ENCODE measurements at places on chromosomes 3 and 15. TPM values are rescaled to one million over a fixed set of nuclear protein-coding genes. Genes with fewer than 3 reads are reported as not detected.

GRCh38 chr3:134311265-134311664 is 60.6 kb upstream of the RYK start:
- no peaks in the 10 kb centered on the region for H3K27me3 ChIP-seq
- DNase-seq, result no peak
- peak overlapping the region; percentile 72 for H3K27ac ChIP-seq
- H3K4me1 ChIP-seq, result peaks cover 51% of the 10 kb centered on the region
- H3K4me3 ChIP-seq, result no peak overlapping the region

- no peak overlapping the region for H3K27ac ChIP-seq
- H3K4me1 ChIP-seq, result peaks cover 15% of the 10 kb centered on the region
- no peaks in the 10 kb centered on the region for H3K36me3 ChIP-seq
Observed at GRCh38 chr3:175432376-175433025, 573.4 kb downstream of the NAALADL2 start.

GRCh38 chr3:49484471-49484870 is 14.4 kb downstream of the DAG1 start:
- no peak overlapping the region for H3K27ac ChIP-seq
- no peaks in the 10 kb centered on the region for H3K4me1 ChIP-seq
- H3K4me3 ChIP-seq, result no peak overlapping the region
- no peaks in the 10 kb centered on the region for H3K27me3 ChIP-seq
- DNase-seq, result no peak
- H3K36me3 ChIP-seq, result no peaks in the 10 kb centered on the region

GRCh38 chr15:93213281-93213680 is 124.3 kb upstream of the RGMA start:
- H3K27me3 ChIP-seq, result no peaks in the 10 kb centered on the region
- no peak overlapping the region for H3K27ac ChIP-seq
- no peaks in the 10 kb centered on the region for H3K4me1 ChIP-seq
- no peak for DNase-seq
- H3K36me3 ChIP-seq, result no peaks in the 10 kb centered on the region

- H3K27ac ChIP-seq, result no peak overlapping the region
- H3K27me3 ChIP-seq, result no peaks in the 10 kb centered on the region
- no peak for DNase-seq
- H3K4me1 ChIP-seq, result peaks cover 4% of the 10 kb centered on the region
Observed at GRCh38 chr15:70246623-70247220, 149.0 kb upstream of the TLE3 start.

- peaks cover 27% of the 10 kb centered on the region for H3K36me3 ChIP-seq
- H3K27me3 ChIP-seq, result no peaks in the 10 kb centered on the region
- no peak overlapping the region for H3K27ac ChIP-seq
- H3K4me1 ChIP-seq, result no peaks in the 10 kb centered on the region
- DNase-seq, result no peak
- H3K4me3 ChIP-seq, result no peak overlapping the region
Observed at GRCh38 chr3:13371100-13372075, 48.7 kb downstream of the NUP210 start.

DNA sequence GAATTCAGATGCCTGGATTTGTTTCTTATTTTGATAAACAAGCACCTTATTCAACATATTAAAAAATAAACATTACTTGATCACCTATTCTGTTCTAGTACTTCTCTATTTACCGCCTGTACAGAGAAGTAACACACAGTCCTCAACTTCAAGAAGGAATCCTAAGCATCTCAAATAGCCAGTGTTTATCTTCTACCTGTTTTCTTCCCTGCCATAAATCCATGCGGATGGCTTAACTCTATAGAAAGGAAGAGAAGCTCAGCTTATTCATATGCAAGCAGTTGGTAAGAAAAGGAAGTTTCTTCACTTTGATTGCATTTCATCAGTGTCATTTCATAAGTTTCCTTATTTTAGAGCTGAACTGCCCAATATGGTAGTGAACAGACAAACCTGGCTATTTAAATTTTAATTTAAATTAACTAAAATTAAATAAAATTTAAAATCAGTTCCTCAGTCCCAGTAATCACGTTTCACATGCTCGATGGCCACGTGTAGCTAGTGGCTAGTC is 210.0 kb upstream of the PEX5L start:
- DNase-seq, result no peak
- H3K27ac ChIP-seq, result no peak overlapping the region
- no peaks in the 10 kb centered on the region for H3K4me1 ChIP-seq
- H3K4me3 ChIP-seq, result no peak overlapping the region
- no peaks in the 10 kb centered on the region for H3K27me3 ChIP-seq

GRCh38 chr3:75260-75659 is 121.3 kb upstream of the CHL1 start:
- no peak overlapping the region for H3K4me3 ChIP-seq
- H3K27me3 ChIP-seq, result peaks cover 3% of the 10 kb centered on the region
- H3K27ac ChIP-seq, result no peak overlapping the region
- H3K4me1 ChIP-seq, result no peaks in the 10 kb centered on the region
- H3K36me3 ChIP-seq, result no peaks in the 10 kb centered on the region

DNA sequence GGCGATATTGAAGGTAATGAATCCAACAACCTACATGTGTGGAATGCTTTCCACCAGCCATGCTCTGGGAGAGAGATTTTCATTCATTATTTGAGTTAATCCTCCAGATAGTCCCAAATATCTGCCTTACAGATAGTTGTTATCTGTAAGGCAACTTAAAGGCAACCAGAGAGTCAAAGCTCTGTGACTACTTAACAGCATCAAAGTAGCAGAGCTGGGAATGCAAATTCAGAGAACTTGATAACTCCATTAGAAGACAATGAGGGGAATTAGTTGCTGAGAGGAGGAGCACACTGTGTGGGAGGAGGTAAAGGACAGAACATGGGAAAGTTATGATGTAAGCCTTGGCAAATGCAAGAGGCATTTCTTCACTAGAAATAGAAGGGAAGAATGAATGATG is 10.5 kb upstream of the CRBN start:
- no peaks in the 10 kb centered on the region for H3K36me3 ChIP-seq
- H3K4me1 ChIP-seq, result no peaks in the 10 kb centered on the region
- no peak for DNase-seq
- no peak overlapping the region for H3K27ac ChIP-seq
- no peak overlapping the region for H3K4me3 ChIP-seq

DNA sequence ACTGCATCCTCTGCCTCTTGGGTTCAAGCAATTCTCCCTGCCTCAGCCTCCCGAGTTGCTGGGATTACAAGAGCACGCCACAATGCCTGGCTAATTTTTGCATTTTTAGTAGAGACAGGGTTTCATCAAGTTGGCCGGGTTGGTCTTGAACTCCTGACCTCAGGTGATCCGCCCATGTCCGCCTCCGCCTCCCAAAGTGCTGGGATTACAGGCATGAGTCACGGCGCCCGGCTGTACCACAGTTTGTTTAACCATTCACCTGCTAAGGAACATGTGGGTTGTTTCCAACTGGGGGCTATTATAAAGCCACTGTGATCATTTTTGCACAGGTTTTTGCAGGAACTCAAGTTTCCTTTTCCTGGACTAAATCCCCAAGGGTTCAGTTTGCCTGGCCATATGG is 123.2 kb upstream of the RAP2B start:
- H3K36me3 ChIP-seq, result no peaks in the 10 kb centered on the region
- H3K4me1 ChIP-seq, result no peaks in the 10 kb centered on the region
- DNase-seq, result no peak
- no peak overlapping the region for H3K4me3 ChIP-seq

GRCh38 chr3:89584398-89584797 is 477.0 kb downstream of the EPHA3 start:
- H3K4me3 ChIP-seq, result no peak overlapping the region
- H3K36me3 ChIP-seq, result no peaks in the 10 kb centered on the region
- H3K27ac ChIP-seq, result no peak overlapping the region
- H3K27me3 ChIP-seq, result no peaks in the 10 kb centered on the region
- H3K4me1 ChIP-seq, result no peaks in the 10 kb centered on the region

- H3K27me3 ChIP-seq, result no peaks in the 10 kb centered on the region
- H3K4me1 ChIP-seq, result peaks cover 6% of the 10 kb centered on the region
Observed at GRCh38 chr15:41581110-41581509, 22.1 kb downstream of the TYRO3 start.

GRCh38 chr3:178802259-178802658 is 266.0 kb downstream of the KCNMB2 start:
- H3K27me3 ChIP-seq, result no peaks in the 10 kb centered on the region
- no peak overlapping the region for H3K4me3 ChIP-seq
- no peaks in the 10 kb centered on the region for H3K4me1 ChIP-seq

DNA sequence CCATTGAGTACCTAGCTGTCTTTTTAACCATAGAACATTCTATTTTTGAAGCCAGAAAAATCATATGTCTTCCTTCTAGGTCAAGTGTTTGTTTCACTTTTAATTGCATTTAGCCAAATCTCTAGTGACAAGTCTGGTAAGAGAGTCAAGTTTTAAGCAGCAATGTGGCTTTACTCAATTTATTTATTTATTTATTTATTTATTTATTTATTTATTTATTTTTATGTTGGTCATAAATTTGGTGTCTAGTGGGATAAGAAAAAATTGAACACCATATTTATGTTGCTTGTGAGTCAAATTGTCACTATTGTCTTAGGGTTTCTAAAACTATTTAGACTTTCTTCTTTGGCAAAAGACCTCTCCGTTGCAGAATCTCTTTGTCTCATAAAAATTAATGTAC is 174.5 kb upstream of the BCHE start:
- no peaks in the 10 kb centered on the region for H3K36me3 ChIP-seq
- no peak overlapping the region for H3K4me3 ChIP-seq
- H3K27me3 ChIP-seq, result no peaks in the 10 kb centered on the region
- no peak overlapping the region for H3K27ac ChIP-seq

The CCR3 gene
- not detected for total RNA-seq

The ANKRD63 gene
- total RNA-seq, result not detected

The GOLGA6L4 gene
- 0.23 TPM for total RNA-seq

The FBXL2 gene
- 1.0 TPM for total RNA-seq

The GOLGA8T gene
- total RNA-seq, result 0.08 TPM

The ACAP2 gene
- 23.0 TPM for total RNA-seq

The ACP3 gene
- total RNA-seq, result 2.1 TPM

The DALRD3 gene
- 10.6 TPM for total RNA-seq

The CHMP2B gene
- total RNA-seq, result 15.5 TPM

The NOX5 gene
- under 0.01 TPM for total RNA-seq

Data from liver (tissue), 10 donors.